Glutamatergic neuron (in vitro differentiated cells): ENCODE measurements at places on chromosomes 12 and 14. TPM values are rescaled to one million over a fixed set of nuclear protein-coding genes. Genes with fewer than 3 reads are reported as not detected.
A peak's percentile ranks its signal among the peaks of the same experiment; 100 is the strongest.

Gene MIP
- not detected for total RNA-seq

Gene KRT75
- total RNA-seq: not detected

Gene PTGDR
- not detected for total RNA-seq

Gene RERGL
- 0.44 TPM for total RNA-seq

Gene CTSG
- total RNA-seq: not detected

- DNase-seq: no peak
Observed at GRCh38 chr14:67738740-67739504, 37.2 kb downstream of the RDH12 start.

DNA sequence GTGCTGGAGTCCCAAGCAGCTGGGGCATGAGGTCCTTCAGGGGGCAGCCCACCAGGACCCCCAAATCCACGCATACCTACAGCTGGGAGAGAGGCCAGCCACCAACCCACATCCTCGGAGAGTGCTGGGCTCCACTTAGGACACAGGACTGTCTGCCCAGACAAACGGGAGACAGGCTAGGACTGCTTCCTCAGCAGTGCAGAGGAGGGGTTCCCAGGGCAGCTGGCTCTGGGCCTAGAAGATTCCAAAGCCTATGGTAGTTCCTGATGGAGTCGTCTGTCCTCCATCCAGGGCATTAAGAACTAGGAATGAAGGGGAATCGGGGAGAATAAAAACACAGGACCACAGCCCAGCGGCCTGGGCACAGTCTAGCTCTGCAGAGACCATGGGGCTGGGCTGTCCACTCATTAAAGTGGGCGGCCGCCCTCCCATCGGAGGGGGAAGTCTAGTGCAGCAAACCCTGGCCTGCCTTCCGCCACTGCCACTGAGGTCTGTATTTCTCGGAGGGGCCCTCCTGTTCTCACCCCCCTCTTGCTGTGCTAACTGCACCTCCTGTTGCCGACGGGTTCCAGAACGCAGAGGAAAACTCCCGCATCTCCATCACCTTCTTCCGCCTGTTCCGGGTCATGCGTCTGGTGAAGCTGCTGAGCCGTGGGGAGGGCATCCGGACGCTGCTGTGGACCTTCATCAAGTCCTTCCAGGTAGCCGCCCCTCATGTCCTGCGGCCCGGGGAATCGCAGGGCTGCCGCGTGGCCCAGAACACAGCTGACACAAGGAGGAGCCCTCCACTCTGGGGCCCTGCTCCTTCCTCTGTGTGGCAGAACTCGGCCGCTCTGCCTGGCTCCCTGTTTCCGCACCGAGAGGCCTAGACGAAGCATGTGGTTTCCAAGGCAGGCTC, 143.5 kb upstream of the FKBP4 start:
- no peak for DNase-seq

- peak; percentile 76 for DNase-seq
Observed at GRCh38 chr12:56628671-56629458, 1.3 kb downstream of the BAZ2A start.

DNA sequence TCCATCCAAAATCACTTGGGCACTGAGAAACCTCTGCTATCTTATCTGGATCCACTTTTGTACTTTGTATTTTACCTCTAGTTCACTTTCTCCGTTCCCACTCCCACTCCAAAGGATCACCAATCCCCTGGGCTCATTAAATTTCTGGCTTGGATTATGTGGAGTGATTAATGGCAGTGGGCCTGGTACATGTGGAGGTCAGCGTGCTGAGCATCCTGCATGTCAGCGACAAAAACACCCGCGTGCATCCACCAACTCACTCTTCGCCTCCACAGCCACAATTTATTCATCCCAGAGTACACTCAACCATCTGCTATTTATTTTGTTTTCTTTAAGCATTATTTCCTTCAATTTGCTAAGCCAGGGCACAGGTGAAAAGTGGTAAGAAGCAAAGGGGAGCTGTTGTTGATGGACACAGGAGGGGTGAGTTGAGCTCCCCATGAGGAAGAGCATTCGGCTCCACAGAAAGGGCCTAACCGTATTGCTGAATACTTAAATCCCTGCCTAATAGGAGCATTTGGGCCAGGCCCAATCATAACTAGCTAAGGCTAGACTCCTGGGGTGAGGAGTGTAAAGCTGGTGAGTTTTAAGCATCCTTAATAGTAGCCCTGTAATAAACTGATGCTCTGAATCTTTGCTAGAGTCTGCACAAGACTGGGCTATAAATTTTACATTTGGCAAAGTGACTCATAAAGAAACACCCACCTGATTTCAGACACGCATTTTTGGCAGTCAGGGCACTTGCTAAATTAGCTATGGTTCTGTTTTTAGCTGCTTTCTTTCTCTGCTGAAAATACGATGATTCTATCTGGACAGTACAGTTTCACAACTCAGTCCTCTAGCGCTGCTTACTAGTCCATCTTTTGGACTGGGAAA, 137.8 kb downstream of the SLC25A21 start:
- no peak for DNase-seq

DNA sequence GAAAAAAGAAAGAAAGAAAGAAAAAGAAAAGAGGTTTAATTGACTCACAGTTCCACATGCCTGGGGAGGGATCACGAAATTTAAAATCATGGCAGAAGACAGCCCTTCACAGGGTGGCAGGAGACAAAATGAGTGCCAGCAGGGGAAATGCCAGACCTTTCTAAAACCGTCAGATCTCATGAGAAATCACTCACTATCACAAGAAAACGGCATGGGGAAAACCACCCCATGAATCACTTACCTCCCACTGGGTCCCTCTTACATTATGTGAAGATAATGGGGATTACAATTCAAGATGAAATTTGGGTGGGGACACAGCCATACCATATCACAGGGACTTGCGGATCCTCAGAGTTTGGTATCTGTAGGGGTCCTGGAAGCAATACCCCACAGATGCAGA, 16.3 kb upstream of the EGLN3 start:
- DNase-seq: no peak
